M059J (cell line): ENCODE measurements at places on chromosomes 12 and 14. TPM values are rescaled to one million over a fixed set of nuclear protein-coding genes. Genes with fewer than 3 reads are reported as not detected.

ALDH1L2 gene
- 0.27 and 1.4 TPM in 2 replicates for total RNA-seq

SSTR1 gene
- 0.12 and 0.64 TPM in 2 replicates for total RNA-seq

BCL11B gene
- total RNA-seq: 0.02 TPM in 1 of 2 replicates, not detected in the other

BCL7A gene
- 3.9 and 4.0 TPM in 2 replicates for total RNA-seq

DPY19L2 gene
- 3.7 and 11.3 TPM in 2 replicates for total RNA-seq

KRT2 gene
- not detected in 2 replicates for total RNA-seq

SLC17A8 gene
- not detected in 2 replicates for total RNA-seq

PLEKHG7 gene
- total RNA-seq: not detected in 2 replicates

TMTC1 gene
- 3.9 and 6.3 TPM in 2 replicates for total RNA-seq

AMN1 gene
- total RNA-seq: 13.9 and 26.5 TPM in 2 replicates

MYF6 gene
- not detected in 2 replicates for total RNA-seq

PTCSC3 gene
- not detected in 2 replicates for total RNA-seq

KCNC2 gene
- total RNA-seq: not detected in 2 replicates

NOVA1 gene
- not detected in 2 replicates for total RNA-seq

SLC6A15 gene
- total RNA-seq: 0.27 TPM in 1 of 2 replicates, not detected in the other

MSRB3 gene
- total RNA-seq: 16.8 and 26.0 TPM in 2 replicates

RNF212B gene
- total RNA-seq: not detected in 2 replicates

PELI2 gene
- total RNA-seq: 2.6 and 3.0 TPM in 2 replicates
